Common myeloid progenitor, CD34-positive (primary cell): ENCODE measurements at places on chromosomes 11 and 22.

DNA sequence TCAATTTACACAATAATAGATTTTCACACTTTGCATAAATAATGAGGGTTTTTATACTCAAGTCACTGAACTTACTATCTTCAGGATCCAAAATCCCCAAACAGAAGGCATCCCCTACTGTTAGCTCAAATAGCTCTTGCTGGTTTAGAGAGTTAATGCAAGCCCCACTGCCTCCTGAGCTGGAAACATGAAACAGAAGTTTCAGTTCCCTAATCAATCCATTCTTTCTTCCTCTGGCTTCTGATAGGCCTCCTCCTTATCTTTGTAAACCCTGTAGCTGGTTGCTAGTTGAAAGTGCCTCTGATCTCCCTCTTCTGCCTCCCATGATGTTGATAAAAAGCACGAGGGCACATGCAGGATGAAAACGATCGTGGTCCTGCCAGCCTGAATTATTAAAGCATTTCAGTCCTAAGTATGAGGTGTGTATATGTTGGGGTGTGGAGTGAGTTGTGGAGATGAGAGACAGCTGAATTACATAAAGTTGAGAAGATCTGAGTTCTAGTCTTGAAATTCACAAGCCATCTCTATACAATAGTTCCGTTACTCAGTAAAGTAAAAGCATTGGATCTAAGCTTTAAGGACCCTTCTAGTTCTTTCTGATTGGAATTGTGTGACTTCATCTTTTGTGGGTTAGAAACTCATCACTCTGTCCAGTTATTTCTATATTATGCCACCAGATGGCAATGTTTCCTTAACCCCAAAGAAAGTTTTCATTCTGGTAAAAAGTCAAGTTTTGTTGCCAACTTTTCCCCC is 35.0 kb upstream of the EHF start:
- H3K4me3 ChIP-seq, result no peak overlapping the region
- no peak overlapping the region for H3K27ac ChIP-seq
- peak; percentile 67 for DNase-seq
- peaks cover 4% of the 10 kb centered on the region for H3K4me1 ChIP-seq
- H3K27me3 ChIP-seq, result no peaks in the 10 kb centered on the region
- no peaks in the 10 kb centered on the region for H3K36me3 ChIP-seq

GRCh38 chr11:47186076-47186699 is at the start of gene PACSIN3:
Gene PACSIN3, minus strand, starts transcription at chr11:47186434. Its CDS starts 3,707 bp downstream, at chr11:47182727.
- H3K36me3 ChIP-seq, result no peaks in the 10 kb centered on the region
- H3K27ac ChIP-seq, result no peak within 1 kb of the TSS
- H3K4me1 ChIP-seq, result peaks cover 23% of the 10 kb centered on the region
- H3K27me3 ChIP-seq, result no peaks in the 10 kb centered on the region

GRCh38 chr11:115776916-115777315 is 272.7 kb upstream of the CADM1 start:
- no peaks in the 10 kb centered on the region for H3K36me3 ChIP-seq
- no peak for DNase-seq
- H3K4me3 ChIP-seq, result no peak overlapping the region
- H3K27ac ChIP-seq, result no peak overlapping the region

GRCh38 chr11:10359171-10359570 is 54.3 kb downstream of the ADM start:
- H3K4me1 ChIP-seq, result no peaks in the 10 kb centered on the region
- H3K27ac ChIP-seq, result no peak overlapping the region
- H3K4me3 ChIP-seq, result no peak overlapping the region
- H3K36me3 ChIP-seq, result no peaks in the 10 kb centered on the region

GRCh38 chr11:1893581-1894359 is 2.1 kb upstream of the PRR33 start:
- H3K27ac ChIP-seq, result no peak overlapping the region
- H3K4me3 ChIP-seq, result no peak overlapping the region
- peaks cover 10% of the 10 kb centered on the region for H3K4me1 ChIP-seq
- no peaks in the 10 kb centered on the region for H3K27me3 ChIP-seq
- no peaks in the 10 kb centered on the region for H3K36me3 ChIP-seq
- no peak for DNase-seq

GRCh38 chr11:48031602-48032001 is 51.2 kb downstream of the PTPRJ start:
- H3K4me1 ChIP-seq, result peaks cover 20% of the 10 kb centered on the region
- no peak for DNase-seq
- no peaks in the 10 kb centered on the region for H3K27me3 ChIP-seq
- no peak overlapping the region for H3K4me3 ChIP-seq
- H3K27ac ChIP-seq, result no peak overlapping the region
- no peaks in the 10 kb centered on the region for H3K36me3 ChIP-seq

GRCh38 chr11:79600711-79601110 is 159.9 kb upstream of the TENM4 start:
- H3K27ac ChIP-seq, result no peak overlapping the region
- no peaks in the 10 kb centered on the region for H3K27me3 ChIP-seq
- no peaks in the 10 kb centered on the region for H3K36me3 ChIP-seq

DNA sequence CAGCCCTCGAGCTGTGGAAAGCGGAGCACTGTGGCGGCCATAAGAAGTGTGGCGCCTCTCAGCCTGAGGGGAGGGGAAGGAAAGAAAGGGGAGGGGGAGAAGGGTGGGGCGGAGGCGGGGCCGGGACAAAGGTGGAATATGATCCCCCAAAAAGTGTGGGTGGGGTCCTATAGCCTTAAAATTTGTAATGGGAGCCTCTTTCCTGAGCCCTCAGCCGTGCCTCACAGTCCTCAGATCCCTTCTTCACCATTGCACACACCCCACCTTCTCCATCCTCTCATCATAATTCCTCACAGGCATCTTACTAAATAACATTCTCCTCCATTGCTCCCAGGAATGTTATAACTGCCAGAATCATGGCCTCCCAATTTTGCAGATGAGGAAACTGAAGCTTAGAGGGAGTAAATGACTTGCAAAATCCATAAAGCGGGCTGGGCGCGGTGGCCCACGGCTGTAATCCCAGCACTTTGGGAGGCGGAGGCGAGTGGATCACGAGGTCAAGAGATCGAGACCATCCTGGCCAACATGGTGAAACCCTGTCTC is 600 bp upstream of the RAB6A start:
- H3K4me1 ChIP-seq, result no peaks in the 10 kb centered on the region
- H3K27ac ChIP-seq, result no peak overlapping the region
- no peak for DNase-seq
- H3K4me3 ChIP-seq, result peak overlapping the region; percentile 96
- no peaks in the 10 kb centered on the region for H3K27me3 ChIP-seq

DNA sequence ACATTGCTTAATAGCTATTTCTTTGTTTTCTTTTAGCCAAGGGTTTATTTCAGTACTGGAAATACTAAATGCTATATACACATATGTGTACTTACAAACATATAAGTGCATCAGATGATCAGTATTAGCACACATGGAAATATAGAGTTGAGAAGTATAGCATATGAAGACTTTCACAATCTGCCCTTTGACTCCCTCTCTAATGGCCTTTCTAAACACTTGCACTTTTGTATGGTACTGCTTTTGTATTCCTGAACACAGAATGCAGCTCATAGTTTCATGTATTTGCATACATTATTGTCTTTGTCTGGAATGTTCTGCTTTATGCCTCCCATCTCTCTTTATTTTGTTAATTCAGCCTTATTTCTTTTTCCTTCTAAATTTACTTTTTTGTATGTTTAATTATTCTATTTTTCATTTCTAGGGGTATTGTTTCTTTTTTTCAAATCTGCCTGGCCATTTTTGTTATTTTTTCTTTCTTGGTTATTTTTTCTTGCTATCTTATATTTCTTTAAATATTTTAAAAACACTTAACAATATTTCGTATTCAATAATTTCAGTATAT is 28.8 kb downstream of the ACER3 start:
- no peaks in the 10 kb centered on the region for H3K27me3 ChIP-seq
- H3K4me1 ChIP-seq, result peaks cover 7% of the 10 kb centered on the region
- no peaks in the 10 kb centered on the region for H3K36me3 ChIP-seq

- H3K4me1 ChIP-seq, result no peaks in the 10 kb centered on the region
- peaks cover 3% of the 10 kb centered on the region for H3K27me3 ChIP-seq
- no peak overlapping the region for H3K4me3 ChIP-seq
- H3K27ac ChIP-seq, result no peak overlapping the region
- H3K36me3 ChIP-seq, result no peaks in the 10 kb centered on the region
Observed at GRCh38 chr11:1820463-1821325, 14.1 kb upstream of the SYT8 start.

DNA sequence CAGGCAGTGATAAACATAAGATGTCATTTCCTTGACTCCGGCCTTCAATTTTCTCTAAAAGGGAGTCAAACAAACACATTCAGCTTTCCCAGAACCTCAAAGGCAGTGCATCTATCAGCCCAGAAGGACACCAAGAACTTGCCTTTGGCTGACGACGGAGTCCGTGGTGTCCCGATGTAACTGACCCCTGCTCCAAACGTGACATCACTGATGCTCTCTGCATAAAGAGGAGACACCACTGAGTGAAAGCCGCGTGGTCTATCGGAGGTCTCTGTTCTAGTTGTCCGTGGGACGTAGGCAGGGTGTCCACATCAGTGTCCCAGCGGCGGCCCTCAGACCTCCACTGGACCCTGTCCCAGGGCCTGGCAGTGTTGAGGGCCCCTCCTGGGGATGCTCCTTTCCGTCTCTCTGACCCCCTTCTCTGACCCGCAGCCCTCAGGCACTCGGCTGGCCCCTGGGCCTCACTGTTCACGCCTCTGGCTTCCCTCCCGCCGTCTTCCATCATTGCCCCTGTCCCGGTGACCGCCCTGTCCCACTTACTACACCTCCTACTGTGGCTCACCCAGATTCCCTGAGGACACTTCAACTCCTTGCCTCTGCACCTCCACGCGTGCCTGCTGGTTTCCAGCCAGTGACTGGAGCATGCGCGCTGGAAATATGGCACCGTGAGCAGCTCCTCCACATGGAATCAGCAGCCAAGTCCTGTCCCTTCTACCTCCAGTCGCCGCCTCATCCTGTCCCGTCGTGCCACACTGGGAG is 70.4 kb downstream of the NCAPD3 start:
- no peaks in the 10 kb centered on the region for H3K4me1 ChIP-seq
- no peak overlapping the region for H3K27ac ChIP-seq
- no peaks in the 10 kb centered on the region for H3K27me3 ChIP-seq
- peaks cover 31% of the 10 kb centered on the region for H3K36me3 ChIP-seq

- peaks cover 9% of the 10 kb centered on the region for H3K4me1 ChIP-seq
- no peak overlapping the region for H3K27ac ChIP-seq
- H3K36me3 ChIP-seq, result no peaks in the 10 kb centered on the region
- DNase-seq, result peak; percentile 29
- H3K27me3 ChIP-seq, result no peaks in the 10 kb centered on the region
Observed at GRCh38 chr11:16857186-16857585, 118.7 kb downstream of the C11orf58 start.

GRCh38 chr11:8260202-8260966 is 3.3 kb downstream of the LMO1 start:
- peaks cover 38% of the 10 kb centered on the region for H3K4me1 ChIP-seq
- no peak overlapping the region for H3K4me3 ChIP-seq
- H3K27ac ChIP-seq, result no peak overlapping the region
- peaks cover 26% of the 10 kb centered on the region for H3K27me3 ChIP-seq

DNA sequence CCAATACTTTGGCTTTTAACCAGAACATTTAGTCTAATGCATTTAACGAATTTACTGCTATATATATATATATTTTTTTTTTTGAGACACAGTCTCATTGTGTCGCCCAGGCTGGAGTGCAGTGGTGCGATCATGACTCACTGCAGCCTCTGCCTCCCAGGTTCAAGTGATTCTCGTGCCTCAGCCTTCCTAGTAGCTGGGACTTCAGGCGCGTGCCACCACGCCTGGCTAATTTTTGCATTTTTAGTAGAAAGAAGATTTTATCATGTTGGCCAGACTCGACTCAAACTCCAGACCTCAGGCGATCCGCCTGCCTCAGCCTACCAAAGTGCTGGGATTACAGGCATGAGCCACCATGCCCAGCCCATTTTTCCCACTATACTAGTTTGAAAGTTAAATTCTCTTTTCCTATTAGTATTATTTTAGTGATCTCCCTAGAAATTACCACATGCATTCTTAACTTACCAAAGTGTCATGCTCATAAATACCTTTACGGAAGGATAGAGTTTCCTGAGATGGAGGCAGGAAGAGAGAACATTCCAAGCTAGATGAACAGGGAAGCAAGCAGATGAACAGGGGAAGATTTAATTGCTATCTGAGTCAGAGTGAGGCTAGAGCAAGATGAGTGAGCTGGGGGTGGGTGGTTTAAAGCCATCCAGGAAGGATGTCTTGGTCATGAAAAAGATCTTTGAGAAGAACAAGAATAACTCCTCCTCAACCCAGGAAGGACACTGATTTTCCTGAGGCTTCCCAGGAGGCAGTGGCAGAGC is 4.4 kb upstream of the PGAP2 start:
- H3K4me1 ChIP-seq, result peaks cover 9% of the 10 kb centered on the region
- DNase-seq, result no peak
- H3K27ac ChIP-seq, result no peak overlapping the region
- H3K27me3 ChIP-seq, result no peaks in the 10 kb centered on the region
- H3K4me3 ChIP-seq, result no peak overlapping the region

GRCh38 chr22:40535642-40536041 is 100.9 kb downstream of the MRTFA start:
- no peaks in the 10 kb centered on the region for H3K27me3 ChIP-seq
- no peak for DNase-seq
- no peak overlapping the region for H3K27ac ChIP-seq
- H3K4me3 ChIP-seq, result no peak overlapping the region

- no peak overlapping the region for H3K4me3 ChIP-seq
- H3K27ac ChIP-seq, result peak overlapping the region; percentile 77
- no peaks in the 10 kb centered on the region for H3K36me3 ChIP-seq
- no peaks in the 10 kb centered on the region for H3K27me3 ChIP-seq
Observed at GRCh38 chr22:24208012-24208749, 26.9 kb downstream of the SUSD2 start.

DNA sequence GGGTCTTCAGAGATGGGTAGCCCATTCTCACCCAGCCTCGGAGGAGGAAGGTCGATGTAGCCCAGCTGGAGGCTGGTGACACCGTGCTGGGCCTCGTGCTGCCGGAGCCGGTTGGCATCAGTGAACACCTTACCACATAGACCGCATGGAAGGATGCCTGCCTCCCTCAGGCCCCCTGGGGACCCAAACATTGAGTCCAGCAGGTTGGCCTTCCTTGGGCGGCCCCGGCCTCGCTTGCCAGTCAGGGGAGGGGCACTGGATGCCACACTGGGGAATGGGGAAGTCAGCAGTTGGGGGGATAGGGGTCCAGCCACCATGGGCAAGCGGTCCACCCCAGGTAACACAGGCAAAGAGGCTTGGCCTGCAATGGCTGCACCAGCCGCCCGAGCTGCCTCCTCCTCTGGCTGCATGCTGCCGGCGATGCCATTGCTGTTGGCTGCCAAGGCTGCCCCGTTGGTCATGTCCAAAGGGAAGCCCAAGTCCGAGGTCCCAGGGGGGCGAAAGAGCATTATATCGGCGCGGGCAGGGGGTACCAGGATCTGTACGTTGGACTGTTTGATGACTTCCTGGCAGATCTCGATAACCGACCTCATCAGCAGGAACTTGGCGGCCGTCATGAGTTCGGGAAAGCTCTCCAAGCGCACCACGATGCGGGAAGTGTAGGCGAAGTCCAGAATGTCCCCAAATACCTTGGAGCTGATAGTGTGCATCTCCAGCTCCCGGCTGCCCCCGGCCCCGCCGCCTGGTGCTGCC is 1.4 kb downstream of the PATZ1 start:
- peaks cover 30% of the 10 kb centered on the region for H3K36me3 ChIP-seq
- peak overlapping the region; percentile 70 for H3K4me3 ChIP-seq
- peak; percentile 33 for DNase-seq
- peaks cover 4% of the 10 kb centered on the region for H3K4me1 ChIP-seq
- no peaks in the 10 kb centered on the region for H3K27me3 ChIP-seq

- no peak overlapping the region for H3K4me3 ChIP-seq
- H3K27me3 ChIP-seq, result no peaks in the 10 kb centered on the region
- no peaks in the 10 kb centered on the region for H3K36me3 ChIP-seq
Observed at GRCh38 chr11:110349138-110349996, 53.0 kb upstream of the RDX start.
